ENCODE measurements at places on chromosomes 7 and 10.

DNA sequence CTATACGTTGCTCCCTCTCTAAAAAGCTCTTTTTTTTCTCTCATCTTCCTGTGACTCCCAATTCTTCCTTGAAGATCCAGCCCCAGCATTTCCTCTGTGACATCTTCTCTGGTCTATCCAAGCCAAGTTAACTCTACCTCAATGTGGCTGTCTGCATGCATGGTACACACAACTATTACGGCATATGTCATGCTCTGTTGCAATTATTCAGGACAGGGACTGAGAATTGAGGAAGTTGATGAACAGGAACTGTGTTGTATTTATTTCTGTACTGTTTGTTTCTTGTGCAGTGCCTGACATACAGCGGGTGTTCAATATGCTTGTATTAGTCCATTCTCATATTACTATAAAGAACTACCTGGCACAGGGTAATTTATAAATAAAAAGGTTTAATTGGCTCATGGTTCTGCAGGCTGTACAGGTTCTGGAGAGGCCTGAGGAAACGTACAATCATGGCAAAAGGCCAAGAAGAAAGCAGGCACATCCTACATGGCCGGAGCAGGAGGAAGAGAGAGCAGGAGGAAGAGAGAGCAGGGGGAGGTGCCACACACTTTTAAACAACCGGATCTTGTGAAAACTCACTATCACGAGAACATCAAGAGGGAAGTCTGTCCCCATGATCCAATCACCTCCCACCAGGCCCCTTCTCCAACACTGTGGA, 6.3 kb downstream of the TRPV5 start:
- no peak for DNase-seq

DNA sequence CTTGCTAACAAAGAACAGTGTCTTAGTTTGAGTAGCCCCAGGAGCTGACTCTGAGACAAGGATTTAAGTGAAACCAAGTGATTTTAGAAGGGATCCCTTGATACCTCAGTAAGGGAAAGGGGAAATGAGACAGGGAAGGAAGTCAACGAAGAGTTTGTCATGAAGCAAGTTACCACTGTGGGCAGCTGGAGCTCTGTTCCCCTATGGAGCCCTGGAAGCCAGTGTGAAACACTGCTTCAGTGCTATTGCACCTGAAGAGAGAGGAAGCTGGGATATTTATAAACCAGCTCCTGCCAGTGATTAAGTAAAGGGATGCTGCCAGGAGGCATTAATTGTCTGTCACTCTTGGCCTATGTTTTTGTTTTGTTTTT, 58.9 kb upstream of the WAPL start:
- no peak for DNase-seq

DNA sequence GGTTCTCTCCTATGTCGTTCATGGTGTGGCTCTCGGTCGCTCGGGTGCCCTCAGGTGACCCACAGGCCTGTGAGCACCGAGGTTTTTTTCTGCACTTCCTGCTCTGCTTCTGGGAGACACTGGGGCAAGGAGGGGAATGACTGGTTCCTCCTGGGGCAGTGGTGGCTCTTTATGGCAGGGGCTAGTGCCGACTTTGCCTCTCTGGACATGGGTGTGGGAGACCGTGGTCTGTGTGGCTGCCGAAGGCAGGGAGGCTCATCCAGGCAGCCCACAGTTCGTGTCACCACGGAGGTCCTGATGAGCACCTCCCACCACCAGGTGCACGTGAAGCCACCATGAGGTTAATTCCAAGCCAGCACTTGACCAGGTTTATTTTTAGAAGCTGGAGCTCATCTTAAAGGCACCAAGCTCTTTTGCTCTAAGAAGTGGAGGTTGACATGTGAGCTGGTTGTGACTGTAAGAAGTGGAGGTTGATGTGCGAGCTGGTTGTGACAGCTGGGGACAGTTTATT, 24.7 kb upstream of the DPYSL4 start:
- DNase-seq: no peak

DNA sequence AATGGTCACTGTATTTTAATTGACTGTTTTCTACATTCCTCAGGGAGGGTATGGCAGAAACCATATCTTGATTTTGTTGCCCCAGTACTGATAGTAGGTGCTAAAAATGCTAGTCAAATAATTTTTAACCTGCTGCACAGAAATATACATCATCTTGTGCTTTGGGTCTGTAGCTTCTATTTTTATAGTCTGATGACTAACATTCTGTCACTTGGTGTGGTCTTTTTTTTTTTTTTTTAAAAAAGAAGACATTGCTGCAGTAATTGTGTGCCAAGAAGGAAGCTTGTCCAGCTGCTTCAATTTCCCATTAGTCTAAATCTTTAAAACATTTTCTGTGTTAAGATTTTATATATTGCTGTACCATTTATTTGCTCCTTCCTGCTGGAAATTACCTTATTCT, 83.6 kb downstream of the ICA1 start:
- DNase-seq: no peak

- no peak for DNase-seq
Observed at GRCh38 chr7:7653593-7654187, 13.1 kb downstream of the UMAD1 start.

DNA sequence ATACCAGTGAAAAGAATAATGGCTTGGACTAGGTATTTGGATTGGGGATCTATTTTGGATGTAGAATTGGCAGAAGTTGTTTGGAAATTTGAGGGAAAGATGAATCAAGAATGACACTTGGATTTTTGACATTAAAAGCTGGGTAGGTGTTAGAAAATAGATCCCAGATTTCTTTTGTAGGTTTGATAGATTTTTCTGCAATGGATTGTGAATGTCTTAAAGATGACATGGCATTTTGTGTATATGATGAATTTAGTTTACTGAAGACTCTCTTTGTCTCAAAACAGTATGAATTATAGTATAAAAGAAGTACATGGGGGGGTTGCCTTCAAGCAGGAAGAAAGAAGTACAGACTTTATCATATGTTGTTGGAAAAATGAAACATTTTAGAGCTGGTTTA, 75.8 kb downstream of the MPLKIP start:
- DNase-seq: no peak

- no peak for DNase-seq
Observed at GRCh38 chr7:134350709-134351108, 34.0 kb upstream of the SLC35B4 start.

DNA sequence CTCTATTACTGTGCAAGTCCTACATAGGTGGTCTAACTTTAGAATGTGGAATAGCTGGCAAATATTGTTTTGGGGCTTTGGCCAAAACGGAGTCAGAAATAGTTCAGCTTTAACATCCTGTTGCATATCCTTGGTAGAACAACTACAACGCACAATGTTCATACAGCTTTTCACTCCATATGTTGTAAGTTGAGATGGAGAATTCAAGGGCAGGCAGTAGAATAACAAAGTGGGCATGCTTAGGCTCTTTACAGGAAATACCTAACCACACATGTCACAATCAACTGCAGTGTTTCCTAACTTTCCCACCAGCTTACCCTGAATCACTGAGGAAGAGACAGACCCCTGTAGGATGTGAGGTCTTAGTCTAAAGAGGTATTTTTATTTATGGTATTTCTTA, 122.3 kb downstream of the PPP1R3A start:
- no peak for DNase-seq

GRCh38 chr10:48414778-48415177, 108.3 kb downstream of the MAPK8 start:
- no peak for DNase-seq

- DNase-seq: no peak
Observed at GRCh38 chr7:26562841-26563240, 271.2 kb downstream of the SNX10 start.

- DNase-seq: no peak
Observed at GRCh38 chr7:119713606-119714005, 559.4 kb upstream of the KCND2 start.

DNA sequence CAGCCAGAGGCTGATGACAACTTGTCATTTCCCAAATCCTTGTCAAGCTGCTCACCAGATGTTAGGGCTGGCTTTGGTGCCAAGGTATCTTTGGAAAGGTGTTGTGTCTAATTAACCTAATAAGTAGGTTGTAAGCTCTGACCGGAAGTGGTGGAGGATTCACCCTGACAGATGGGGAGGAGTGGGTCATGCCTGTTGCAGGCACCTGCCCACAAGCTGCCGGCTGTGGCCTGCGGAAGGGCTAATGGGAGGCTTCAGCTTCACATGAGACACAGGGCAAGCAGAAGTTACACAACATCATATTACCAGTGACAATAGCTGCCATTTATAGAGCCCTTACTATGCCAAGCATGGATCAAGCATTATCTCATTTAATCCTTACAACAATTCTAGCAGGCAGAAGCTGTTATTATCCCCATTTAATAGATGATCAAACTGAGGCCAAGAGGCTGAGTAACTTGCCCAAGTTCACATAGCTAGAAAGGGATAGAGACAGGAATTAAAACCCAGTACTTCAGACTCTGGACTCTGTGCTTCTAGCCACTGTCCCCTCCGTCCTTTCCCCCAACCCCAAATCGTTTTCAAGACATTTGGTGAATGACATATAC, 63.1 kb upstream of the DUSP5 start:
- no peak for DNase-seq

- DNase-seq: no peak
Observed at GRCh38 chr7:69968969-69969556, 370.8 kb downstream of the AUTS2 start.

GRCh38 chr7:33982425-33982786, 77.1 kb downstream of the BMPER start:
- DNase-seq: no peak

DNA sequence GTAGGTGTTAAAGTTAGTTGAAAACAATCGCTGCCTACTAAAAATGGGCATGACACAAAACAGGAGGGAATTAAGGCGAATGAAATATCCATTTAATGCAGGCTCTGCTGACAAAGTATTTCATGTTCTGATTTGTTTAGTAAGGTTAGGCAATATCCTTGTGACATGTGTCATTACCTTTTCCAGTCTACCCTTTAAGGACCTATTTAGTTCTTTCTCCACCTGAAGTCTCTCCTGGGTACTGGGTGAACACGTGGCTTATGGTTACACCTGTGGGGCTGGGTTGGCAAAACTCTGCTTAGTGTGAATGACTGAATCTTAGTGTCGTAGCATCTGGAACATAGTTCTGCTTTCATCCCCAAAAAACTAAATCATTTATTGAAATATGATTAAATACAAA, 313.5 kb downstream of the CCDC3 start:
- no peak for DNase-seq

DNA sequence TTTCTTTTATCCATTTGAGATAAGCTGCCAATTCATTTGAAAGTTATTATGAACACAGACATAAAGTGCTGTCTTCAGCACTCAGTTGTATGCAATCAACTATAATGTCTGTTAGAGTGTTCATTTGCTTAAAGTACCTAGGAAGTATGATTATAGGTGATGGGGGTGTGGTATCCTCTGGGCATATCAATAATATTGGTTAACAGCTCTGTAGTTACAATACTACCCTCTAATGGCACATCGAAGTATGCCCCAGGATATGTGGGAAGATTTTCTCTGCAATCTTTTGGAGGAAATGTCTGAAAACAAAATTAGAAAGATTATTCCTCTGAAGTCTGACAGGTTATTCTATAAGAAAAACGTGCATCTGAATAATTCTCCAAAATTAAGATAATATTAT, 429.7 kb downstream of the ARL4A start:
- no peak for DNase-seq

DNA sequence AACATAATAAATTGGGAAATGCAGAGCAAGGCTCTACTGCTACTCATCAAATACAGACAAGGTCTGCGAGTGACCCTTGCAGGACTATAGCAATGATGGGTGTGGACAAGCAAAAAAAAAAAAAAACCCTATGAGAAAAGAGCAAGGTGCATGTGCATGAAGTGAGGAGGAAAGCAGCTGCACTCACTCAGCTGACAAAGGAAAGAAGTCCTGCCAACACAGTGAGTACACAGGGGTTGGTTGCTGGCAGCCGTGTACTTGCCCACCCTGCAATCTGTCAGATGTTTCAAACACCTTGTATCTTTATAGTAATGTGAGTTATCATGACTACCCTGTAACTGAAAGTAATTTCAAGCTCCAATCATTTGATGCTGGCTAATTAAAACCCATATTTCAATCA, 20.5 kb downstream of the CHCHD3 start:
- DNase-seq: no peak

DNA sequence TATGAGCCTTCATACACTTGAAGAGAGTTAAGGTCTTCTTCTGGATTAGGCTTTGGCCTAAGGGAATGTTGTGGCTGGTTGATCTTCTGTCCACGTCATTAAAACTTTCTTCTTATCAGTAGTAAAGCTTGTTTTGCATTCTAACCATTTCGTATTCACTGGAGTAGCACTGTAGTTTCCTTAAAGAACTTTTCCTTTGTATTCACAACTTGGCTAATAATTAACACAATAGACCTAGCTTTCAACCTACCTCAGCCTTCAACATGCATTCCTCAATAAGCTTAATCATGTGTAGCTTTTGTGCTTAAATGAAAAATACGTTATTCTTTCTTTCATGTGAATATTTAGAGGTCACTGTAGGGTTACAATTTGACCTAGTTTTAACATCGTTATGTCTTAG, 42.8 kb downstream of the AKR1C8 start:
- DNase-seq: no peak

DNA sequence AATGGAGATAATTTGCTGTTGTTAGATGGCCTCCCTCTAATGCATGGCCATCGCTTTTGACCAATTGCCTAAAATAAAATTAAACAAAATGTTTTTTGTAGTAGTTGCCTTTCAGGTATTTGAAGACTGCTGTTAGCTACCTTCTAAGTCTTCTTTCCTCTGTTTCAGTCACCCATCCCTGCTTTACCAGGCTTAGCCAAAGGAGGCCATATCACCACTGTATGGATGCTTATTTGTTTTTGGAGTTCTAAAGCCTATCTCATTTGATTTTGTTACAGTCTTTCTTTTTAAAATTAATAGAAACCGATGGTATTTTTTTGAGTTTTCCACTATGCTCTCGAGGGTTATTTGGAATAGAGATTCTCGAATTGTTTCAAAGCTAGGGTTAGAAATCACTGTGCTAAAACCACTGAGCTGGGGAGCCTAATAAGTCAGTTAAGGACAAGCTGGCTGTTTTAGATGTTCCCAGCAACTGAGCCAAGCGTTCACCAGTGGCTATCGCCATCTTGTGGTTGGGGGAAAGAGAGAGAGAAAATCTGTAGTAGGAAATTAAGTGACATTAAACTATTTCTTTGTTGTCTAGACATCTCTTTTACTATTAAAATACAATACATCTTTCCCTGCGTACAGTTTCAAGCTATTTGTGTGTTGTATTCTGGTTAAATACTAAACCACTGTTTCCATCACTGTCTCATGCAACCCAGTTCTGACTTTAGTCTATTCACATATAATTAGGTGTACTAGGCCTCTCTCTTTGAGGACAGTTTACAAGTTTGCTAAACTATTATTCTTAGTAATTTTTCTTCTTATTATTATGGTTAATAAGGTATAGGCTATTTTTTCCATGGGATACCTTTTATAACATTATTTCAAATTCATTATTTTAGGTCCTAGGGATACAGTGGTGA, 52.2 kb downstream of the GPR158 start:
- DNase-seq: no peak

- DNase-seq: no peak
Observed at GRCh38 chr10:111128331-111129180, 51.7 kb downstream of the ADRA2A start.
